ENCODE measurements at places on chromosomes 5 and 9.

DNA sequence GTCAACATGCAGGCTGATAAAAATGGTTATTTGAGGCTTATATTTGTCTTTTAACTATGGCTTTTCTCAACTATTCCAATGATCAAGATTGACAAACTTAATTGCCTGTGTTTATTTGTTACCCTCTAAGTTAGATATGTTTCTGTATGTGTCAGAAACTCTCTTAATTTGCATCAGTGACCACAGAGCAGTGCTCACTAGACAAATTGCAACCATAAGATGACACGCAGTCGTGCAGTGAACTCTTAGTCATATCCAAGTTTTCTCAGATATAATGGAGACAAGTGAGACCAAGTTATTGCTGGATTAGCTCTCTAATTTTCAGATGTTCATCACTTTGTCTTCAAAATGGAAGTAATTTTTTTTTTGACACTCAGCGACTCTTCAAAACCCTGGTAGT is 342.2 kb upstream of the RFX3 start:
- no peak for DNase-seq

DNA sequence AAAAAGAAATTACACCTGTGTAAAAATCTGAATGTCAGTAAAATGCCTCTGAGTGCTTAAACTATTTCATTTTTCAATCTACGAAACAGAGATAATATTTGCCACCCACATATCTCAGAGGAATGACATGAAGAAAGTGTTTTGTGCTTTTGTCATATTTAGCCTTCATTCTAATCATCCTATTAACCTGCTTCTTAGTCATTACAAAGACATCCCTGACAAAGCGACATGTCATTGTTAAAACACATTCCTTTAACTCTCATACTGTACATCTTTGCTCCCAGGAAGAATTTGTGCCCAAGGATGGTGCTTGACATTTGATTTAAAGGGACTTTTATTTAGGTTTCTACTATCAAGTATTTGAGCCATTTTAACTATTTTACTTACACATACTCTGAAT is 275.9 kb downstream of the DMRTA1 start:
- no peak for DNase-seq

GRCh38 chr5:137754188-137754960 is at the start of gene HNRNPA0:
HNRNPA0 (minus strand) TSS chr5:137754363; CDS start chr5:137754066, 297 bp downstream.
- peak; percentile 98 for DNase-seq

DNA sequence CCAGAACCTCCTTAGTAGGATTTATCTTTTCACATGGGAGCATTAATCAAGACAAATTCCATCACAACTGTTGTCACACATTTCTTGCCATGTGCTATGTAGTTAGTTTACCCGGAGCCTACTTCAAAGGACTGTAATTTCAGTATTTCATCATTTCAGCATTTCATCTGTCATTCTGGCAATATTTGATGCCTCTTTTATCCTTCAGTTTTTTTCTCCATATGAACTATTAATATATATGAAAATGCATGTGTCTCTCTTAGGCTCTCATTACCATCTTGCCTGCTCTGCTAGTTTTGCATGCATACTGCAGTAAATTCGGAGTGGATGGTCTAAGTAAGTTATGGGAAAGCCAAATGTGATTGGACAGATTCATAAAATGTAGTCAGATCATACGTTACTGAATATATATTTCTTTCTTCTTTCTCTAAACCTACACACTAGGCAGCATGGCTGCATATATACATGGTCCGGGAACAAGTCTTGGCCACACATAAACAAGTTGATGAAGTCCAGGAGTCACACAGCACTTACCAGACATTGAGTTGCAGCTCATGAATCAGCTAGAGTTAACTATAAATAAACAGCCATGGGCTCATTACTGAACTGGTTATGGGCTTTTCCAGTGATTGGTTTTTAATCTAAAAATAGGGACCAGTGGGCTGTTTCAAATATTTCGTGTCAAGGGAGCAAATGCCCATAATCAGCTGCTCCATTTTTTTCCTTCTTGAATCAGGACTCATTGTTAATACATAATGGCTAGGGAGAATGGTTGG is 46.6 kb downstream of the SPATA31D1 start:
- DNase-seq, result no peak

DNA sequence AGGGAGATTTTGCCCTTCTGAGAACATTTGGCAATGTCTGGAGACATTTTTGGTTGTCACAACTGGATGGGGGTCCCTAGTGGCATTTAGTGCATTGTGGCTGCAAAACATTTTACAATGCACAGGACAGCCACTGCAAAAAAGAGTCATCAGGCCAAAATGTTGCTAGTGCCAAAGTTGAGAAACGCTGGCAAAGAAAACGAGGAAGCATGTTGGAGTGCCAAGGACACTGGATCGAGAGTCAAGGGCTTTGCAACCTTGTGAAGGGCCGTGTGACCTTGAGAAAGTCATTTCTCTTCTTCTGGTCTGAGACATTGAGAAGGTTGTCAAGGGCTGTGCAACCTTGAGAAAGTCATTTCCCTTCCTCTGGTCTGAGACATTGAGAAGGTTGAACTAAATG is 45.7 kb upstream of the FRRS1L start:
- no peak for DNase-seq

DNA sequence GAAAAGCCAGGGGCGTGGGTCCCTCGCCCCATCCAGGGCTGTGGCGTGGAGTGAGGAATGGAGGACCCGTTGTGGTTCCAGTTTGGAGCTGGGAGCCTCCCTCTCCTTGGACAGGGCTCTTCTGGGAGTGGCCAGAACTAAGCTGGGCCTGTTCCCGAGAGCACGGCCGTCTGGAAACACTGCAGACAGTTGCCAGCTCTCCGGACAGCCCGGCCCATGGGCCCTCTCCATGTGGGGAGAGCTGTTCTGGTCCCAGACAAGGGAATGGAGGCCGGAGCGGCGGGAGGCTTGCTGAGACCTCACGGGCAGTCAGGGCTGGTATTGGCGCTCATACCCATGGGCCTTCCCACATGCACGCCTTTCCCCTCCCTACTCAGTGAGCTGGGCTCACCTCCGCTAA is 45.2 kb upstream of the FCN2 start:
- DNase-seq, result no peak
